Naive B cell (primary cell): ENCODE measurements at places on chromosomes 1 and 21. TPM values are rescaled to one million over a fixed set of nuclear protein-coding genes. Genes with fewer than 3 reads are reported as not detected.

Gene CRYBG2
- polyA plus RNA-seq, result 0.06 TPM

Gene MASP2
- polyA plus RNA-seq, result not detected

Gene RUNX3
- polyA plus RNA-seq, result 19.9 TPM

Gene GLMN
- 9.1 TPM for polyA plus RNA-seq

Gene CFHR4
- not detected for polyA plus RNA-seq

Gene KLF18
- not detected for polyA plus RNA-seq

Gene TNNT2
- not detected for polyA plus RNA-seq
